ENCODE measurements at places on chromosomes 7 and 10.

DNA sequence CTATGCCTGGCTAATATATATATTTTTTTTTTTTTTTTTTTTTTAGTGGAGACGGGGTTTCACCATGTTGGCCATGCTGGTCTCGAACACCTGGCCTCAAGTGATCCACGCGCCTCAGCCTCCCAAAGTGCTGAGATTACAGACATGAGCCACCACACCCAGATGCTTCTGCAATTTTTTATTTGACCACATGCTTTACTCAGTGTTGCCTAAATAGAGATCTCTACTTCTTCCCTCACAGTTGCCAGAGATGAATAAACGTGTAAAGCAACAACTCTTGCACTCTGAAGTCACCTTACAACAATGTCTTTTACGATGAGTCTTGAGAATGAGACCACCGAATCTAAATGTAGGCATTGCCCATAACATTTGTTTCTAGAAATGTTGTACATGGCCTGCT lies 107.9 kb upstream of the FRMD4A start:
- no peak for DNase-seq

- peak; percentile 47 for DNase-seq
These were observed 32.9 kb upstream of the KMT2E start for GRCh38 chr7:104980841-104981671.

DNA sequence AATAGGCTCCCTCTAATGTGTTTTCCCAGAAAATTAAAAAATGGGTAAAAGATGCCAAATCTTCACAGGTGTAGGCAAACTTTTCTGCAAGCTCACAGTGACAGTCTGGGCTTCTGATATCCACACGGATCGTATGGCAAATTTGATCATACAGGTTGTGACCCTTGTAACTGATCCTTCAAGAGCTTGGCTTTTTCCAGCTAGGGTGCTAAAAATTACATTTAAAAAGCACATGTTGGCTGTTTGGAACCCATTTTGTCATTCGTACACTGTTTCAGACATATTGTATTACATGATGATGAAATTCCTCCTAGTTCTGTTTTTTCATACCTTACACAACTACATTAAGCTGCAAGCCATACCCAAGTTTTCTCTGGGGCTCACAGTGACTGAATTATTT lies 138.7 kb downstream of the GFRA1 start:
- no peak for DNase-seq

GRCh38 chr10:110989016-110989415 lies 69.6 kb downstream of the SHOC2 start:
- DNase-seq = no peak

DNA sequence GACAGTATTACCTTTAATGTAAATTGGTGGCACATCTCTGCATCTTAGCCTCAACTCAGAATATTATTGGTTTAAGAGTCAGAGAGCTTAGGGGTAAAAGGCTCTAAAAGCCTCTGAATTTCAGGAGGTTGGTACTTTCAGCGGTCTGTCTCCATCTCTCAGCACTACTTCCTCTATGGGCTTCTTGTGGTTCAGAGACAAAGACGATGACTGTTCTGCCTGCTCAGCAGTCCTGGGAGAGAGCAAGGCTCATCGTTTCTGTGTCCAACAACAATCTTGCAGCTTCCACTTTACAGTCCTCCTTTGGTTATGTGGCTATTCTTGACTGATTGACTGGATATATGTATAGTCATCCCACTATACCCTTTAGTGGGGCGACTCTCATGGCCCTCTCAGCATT lies 394.7 kb downstream of the AUTS2 start:
- DNase-seq = no peak

DNA sequence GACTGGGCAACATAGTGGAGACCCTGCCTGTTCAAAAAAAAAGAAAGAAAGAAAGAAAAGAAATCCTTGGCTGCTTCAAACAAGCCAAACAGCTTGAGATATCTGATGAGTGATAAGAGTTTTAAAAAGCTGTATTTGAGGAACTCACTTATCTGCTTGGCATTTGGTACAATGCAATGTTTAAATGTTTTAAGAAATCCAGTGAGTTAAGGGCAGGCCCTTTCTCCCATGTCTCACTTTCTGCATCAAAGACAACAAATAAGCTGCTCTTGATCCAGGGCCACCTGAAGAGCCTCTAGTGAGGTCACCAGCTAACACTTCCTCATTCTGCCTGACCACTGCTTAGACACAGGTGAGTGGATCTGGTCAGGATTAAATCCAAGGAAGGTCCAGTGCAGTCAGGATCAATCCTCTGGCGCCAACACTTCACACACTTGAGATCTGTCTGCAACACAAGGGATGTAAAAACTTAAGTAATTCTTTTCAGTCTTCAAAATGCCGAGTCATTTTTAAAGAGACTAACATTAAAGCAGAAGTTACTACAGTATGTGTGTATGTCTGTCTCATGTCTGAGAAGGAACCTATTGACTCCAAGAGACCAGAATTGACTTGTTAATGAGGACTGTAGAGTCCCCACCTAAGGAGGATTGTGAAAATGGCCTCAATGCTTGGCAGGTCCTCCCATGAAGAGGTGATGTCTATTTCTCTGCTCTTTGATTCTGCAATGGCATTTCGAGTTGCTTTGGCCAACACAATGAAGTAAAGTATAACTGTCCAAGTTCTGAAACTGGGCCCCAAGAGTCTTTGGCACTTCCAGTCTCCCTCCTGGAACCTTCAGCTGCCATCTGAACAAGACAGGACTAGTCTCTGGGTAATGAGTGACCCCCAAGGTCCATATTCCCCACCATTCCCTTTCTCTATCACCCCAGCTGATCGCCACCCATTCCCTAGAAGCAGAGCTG lies 43.1 kb downstream of the CREB3L2 start:
- DNase-seq = no peak

DNA sequence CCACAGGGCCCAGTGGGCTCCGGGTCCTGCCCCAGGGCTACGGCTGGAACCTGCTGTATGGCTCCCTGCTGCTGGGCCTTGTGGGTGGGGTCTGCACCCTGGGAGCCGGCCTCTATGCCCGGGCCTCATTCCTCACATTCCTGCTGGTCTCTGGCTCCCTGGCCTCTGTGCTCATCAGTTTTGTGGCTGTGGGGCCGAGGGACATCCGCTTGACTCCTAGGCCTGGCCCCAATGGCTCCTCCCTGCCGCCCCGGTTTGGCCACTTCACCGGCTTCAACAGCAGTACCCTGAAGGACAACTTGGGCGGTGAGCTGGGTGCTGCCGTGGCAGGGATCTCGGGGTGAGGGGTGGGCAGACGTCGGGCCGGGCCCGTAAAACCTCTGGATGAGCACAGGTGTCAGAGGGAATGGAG lies 4.4 kb downstream of the SLC12A9 start:
- DNase-seq = no peak

GRCh38 chr10:5317547-5318107 lies 47.1 kb upstream of the UCN3 start:
- DNase-seq = no peak

GRCh38 chr7:133354546-133355324 lies 101.9 kb downstream of the EXOC4 start:
- DNase-seq = no peak

DNA sequence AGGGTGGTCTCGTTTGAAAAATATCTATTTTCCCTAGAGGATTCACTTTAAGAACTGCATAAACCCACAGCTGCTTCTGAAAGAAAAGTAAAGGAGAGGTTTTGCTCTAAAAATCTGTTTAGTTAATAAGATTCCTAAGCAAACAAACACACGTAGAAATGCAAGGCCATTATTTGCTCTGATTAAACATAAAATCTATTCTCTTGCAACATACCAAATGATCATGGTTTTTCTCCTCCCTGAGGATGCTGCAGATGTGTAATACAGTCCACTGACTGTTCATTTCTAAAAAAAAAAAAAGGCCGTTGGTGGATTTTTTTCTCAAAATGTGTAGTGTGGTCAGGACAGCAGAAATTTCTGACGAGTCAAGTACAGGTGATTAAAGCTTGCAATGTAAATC lies 98.6 kb downstream of the BUB3 start:
- DNase-seq = no peak

- peak; percentile 31 for DNase-seq
These were observed 76.5 kb upstream of the PPP1R3C start for GRCh38 chr10:91709394-91709798.
